DND-41 (cell line): ENCODE measurements at places on chromosomes 5 and 9.

DNA sequence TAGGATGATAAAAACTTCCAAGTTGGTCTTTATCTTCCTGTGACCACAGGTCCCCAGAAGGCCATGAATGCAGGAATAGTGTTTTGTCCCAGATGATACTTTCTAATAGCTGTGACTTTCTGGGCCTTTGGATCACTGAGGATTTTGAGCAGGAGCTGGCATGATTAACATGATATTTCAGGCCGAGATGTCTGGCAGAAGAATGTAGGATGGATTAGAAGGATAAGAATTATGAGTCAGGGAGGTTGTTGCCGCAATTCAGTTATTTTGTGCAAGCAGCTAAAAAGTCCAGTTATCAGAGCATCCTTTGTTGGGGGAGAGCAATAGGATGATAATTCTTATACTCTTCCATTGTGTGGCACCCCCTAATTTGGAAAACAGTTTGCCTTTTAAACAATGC lies 189.7 kb downstream of the PSAT1 start:
- DNase-seq: no peak
- H3K4me3 ChIP-seq: no peak overlapping the region
- no peaks in the 10 kb centered on the region for H3K27me3 ChIP-seq
- no peaks in the 10 kb centered on the region for H3K4me1 ChIP-seq
- H3K27ac ChIP-seq: no peak overlapping the region

DNA sequence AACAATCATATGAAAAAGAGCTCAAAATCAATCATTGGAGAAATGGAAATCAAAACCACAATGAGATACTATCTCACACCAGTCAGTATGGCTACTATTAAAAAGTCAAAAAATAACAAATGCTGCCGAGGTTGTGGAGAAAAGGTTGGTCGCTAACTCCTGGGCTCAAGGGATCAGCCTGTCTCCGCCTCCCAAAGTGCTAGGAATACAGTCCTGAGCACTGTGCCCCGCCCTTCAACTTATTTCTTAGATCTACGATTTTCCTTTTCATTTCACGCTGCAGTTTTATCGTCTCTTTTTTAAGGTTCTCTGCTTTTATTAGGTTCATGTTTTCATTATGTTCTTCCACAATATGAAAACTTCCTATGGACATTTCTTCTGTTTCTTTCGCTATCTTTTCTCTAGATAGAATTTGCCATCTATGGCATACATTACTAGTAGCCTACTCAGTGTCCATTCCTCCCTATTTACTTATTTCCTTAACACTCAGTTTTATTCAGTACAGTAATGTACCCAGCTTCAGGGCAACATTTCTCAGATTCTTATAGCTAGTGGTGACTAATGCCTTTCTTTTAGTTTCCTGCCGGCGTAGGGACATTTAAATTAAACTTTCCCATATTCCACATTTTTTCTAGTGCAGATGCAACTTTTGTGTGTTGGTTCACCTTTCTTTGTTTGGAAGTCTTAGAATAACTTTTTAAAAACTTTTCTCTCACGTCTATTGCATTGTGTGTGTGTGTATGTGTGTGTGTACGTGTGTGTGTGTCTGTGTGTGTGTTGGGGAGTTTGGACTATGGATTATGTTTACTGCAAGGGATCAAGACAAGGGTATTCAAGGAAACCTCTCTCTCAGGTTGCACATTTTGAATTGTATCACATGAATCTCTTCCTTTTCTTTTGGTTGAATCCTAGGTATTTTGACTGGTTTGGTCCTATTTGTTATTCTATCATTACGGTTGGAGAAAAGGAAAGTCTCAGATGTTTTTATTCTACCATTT lies 21.6 kb upstream of the FBN2 start:
- no peak overlapping the region for H3K27ac ChIP-seq
- H3K4me3 ChIP-seq: no peak overlapping the region
- no peak for DNase-seq
- H3K36me3 ChIP-seq: no peaks in the 10 kb centered on the region
- no peaks in the 10 kb centered on the region for H3K4me1 ChIP-seq
- H3K27me3 ChIP-seq: no peaks in the 10 kb centered on the region

DNA sequence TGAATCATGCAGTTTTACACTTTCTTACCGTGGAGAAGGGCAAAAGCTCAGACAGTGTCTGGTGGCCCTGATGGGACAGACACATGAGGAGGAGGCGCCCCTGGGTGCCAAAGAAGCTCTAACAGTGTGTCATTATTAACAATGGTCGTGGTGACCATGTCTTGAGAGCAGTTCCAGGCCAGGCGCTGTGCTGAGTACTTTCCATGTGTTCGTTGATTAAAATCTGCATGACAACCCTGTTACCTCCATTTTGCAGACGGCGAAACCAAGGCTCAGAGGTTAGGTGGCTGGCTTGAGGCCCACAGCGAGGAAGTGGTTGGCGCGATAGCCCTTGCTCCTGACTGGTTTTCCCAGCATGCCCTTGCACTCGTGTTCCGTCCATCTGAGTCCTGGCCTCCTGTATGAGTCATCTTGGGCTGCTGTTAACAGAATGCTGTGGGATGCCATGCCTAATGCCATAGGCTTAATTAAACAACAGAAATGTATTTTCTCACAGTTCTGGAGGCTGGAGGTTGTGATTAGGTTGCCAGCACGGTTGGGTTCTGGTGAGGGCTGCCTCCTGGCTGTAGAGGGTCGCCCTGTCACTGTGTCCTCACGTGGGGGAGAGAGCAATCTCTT lies 92.0 kb downstream of the AMBP start:
- no peak for DNase-seq
- no peak overlapping the region for H3K4me3 ChIP-seq
- no peaks in the 10 kb centered on the region for H3K36me3 ChIP-seq
- H3K27me3 ChIP-seq: no peaks in the 10 kb centered on the region
- no peaks in the 10 kb centered on the region for H3K4me1 ChIP-seq

DNA sequence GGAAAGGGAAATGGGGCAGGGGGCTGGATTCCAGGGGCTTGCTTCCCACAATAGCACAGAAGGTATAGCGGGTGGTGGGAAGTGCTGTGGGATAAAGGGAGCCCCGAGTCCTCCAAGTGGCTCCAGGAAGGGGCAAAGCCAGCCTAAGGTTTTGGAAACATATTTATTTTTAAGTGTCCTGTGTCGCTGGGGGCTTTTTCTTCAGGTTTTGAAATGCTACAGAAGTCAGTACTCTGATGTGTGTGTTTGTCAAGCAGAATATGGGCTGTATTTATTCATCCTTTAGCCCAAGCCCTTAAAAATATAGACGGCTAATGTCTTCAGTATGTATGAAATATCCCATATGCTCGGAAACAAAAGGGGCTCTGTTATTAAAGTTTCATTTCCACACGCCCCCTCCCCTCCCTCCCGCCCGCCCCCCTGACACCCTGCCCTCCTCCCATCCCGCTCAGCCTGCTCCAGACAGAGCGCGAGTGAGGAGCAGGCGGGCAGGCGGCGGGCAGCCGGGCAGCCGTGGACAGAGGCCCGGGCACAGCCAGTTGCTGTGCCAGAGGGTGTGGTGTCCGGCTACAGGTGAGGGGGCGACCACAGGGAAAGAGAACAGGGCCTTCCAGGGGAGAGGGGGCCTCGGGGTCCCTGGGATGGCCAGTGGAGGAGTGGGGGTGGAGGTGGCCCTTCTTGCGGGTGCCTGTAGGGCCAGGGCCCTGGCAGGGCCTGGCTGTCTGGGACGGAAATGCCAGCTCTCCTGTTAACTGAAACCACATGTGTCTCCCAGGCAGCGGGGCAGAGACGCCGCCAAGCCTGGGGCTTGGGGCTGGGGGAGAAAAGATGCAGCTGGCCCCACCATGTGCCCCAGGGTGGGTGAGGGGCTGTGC lies 39.6 kb upstream of the SYNPO start:
- no peak overlapping the region for H3K4me3 ChIP-seq
- H3K27ac ChIP-seq: no peak overlapping the region
- no peaks in the 10 kb centered on the region for H3K4me1 ChIP-seq
- H3K36me3 ChIP-seq: no peaks in the 10 kb centered on the region
- H3K27me3 ChIP-seq: peaks cover 3% of the 10 kb centered on the region

DNA sequence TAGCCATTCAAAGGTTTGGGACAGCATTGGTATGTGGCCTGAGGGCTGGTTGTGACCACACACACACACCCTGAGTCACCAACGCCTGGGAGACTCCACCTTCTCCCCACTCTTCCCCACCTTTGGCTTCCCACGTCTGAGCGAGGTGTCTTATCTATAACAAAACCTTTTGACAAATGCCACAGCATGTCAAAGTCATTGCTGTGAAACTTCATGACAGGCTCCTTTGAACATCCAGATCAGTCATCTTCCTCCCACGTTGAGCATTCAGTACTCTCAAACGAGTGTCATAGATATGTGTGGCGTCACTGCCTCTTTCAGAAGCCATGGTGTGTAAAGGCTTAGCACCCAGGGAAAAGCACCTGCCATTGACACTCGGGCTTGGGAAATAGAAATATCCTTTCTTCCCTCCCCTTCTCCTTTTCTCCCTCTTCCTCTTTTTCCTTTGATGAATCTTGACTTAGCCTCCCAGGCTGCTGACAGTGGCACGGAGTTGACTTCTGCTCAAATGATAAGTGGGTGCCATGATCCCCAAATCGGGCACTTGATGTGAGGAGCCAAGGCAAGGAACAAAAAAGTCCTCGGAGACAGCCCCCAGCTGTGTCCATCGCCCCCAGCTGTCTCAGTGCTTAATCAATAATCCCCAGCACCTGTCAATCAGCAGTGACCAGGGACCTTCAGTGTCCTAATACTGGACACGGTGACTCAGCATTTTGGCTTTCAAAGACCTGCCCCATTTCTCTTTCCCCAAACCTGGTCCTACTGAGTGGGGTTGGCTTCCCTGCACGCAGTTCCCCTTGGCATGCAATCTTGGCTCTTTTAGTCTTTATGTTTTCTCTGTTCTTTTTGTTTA lies 114.8 kb downstream of the FGF18 start:
- H3K4me3 ChIP-seq: no peak overlapping the region
- peaks cover 38% of the 10 kb centered on the region for H3K27me3 ChIP-seq
- no peak for DNase-seq
- no peak overlapping the region for H3K27ac ChIP-seq
- H3K36me3 ChIP-seq: no peaks in the 10 kb centered on the region
- H3K4me1 ChIP-seq: no peaks in the 10 kb centered on the region

- no peak for DNase-seq
- H3K4me3 ChIP-seq: no peak overlapping the region
- H3K27ac ChIP-seq: peak overlapping the region; percentile 98
- no peaks in the 10 kb centered on the region for H3K36me3 ChIP-seq
Measured at GRCh38 chr9:74284581-74285450, 212.3 kb upstream of the RORB start.

DNA sequence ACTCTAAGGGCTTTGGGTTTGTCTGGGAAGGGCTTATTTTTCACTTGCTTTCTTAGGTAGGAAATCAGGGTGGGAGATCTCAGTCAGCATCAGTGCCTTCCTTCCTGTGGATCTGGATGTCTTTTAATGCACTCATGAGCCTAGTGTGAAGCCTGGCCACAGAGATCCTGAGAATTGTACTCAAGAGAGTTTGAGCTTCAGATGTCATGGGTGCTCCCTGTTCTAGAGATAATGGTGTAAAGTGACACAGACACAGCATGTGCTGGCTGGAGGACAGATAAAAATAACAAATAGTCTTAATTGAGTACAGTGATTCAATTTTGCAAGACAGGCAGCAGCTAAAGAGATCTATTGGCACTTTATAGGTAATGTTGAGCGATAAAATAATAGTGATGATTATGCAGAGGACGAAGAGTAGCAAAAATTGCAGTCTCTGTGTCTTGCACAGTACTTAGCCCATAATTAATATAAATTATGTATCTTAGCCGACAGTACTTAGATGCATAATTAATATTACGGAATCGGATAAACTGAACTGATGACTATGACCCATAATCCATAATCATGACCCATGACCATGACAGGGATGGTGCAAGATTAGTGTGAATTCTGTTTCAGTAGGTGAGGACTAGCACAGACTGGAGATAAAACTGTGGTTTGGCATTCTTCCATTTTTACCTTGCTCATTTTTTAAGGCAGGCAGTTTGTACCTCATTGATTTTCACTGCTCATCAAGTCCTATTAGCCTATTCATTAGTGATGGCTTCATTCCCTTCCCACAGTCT lies 408.7 kb upstream of the PIK3R1 start:
- no peak for DNase-seq
- H3K4me3 ChIP-seq: no peak overlapping the region
- no peaks in the 10 kb centered on the region for H3K27me3 ChIP-seq
- H3K36me3 ChIP-seq: no peaks in the 10 kb centered on the region
- peaks cover 55% of the 10 kb centered on the region for H3K4me1 ChIP-seq

DNA sequence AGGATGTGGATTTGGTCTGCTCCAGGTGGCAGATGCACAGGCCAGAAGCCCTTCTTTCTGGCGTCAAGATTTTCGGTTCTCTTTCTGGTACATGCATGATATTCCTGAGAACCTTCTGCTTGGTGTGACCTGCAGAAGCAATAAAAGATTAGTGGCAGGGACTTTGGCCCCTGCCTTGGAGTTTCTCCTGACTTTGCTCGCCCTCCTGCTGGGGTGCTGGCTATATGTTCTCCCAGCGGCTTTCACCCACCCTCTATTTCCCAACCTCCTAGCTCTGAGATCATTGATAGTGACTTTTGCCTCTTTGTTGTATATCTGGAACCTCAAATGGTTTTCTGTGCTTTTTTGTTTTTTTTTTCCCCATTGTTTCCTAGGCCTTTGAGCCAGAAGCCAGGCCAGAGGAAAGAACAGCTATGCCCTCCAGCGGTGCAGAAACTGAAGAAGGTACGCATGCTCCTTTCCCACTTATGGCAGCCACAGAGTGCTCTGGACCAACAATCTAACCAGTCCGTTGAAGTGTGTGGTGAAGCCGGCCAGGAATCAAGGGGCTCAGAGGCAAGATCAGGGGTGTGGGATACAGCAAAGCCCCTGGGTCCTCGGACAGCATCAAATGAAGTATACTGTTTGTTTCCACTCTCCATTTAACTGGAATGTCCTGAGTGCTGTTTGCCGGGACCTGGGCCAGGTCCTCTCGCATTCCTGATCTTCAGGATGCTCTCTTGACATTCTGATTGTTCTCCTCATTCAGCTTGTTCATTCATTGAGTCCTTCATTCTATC lies 154.5 kb downstream of the ARHGEF28 start:
- no peak overlapping the region for H3K4me3 ChIP-seq
- no peaks in the 10 kb centered on the region for H3K27me3 ChIP-seq
- DNase-seq: no peak

GRCh38 chr5:16791904-16792597 lies 144.0 kb downstream of the MYO10 start:
- DNase-seq: no peak
- H3K36me3 ChIP-seq: no peaks in the 10 kb centered on the region
- no peak overlapping the region for H3K4me3 ChIP-seq
- no peak overlapping the region for H3K27ac ChIP-seq
- no peaks in the 10 kb centered on the region for H3K27me3 ChIP-seq
- no peaks in the 10 kb centered on the region for H3K4me1 ChIP-seq
